ENCODE measurements at places on chromosomes 1 and 21. TPM values are rescaled to one million over a fixed set of nuclear protein-coding genes. Genes with fewer than 3 reads are reported as not detected.

DNA sequence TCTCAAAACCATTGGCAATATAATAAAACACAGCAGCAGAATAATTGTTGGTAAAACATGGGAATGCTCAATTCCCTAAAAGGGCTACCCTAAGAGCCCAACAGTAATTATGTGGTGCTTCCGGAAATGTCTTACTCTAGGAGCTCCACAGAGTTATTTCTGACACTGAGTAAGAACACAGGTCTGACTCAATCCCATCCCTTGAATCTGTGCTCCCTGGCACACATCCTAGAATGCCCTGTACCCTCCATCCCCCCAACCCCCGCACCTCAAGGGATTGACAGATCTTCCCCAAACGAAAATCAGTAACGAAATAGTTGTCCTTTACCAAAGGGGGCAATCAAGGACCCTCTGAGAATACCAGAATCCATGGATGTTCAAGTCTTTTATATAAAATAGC is 71.9 kb downstream of the SMYD2 start:
- DNase-seq = no peak
- H3K4me3 ChIP-seq = no peak overlapping the region
- no peaks in the 10 kb centered on the region for H3K27me3 ChIP-seq
- H3K36me3 ChIP-seq = peaks cover 25% of the 10 kb centered on the region
- no peaks in the 10 kb centered on the region for H3K4me1 ChIP-seq

DNA sequence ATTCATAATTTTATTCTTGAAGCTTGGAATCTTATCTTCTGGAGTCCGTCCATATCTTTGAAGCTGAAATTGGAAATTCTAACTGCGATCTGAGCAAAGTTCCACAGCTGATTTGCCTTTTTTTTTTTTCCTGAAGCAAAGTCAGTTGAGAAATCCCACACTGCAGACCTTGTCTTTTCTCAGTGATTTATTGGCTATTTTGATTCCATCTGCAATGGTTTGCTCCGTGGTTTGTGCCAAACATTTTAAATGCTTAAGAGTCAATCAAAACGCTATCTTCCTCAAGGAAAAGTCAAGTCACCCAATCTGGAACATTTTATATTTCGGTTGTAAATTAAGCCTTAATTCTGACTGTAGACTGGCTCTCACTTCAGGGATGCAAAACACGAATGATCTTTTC is 88.2 kb upstream of the GRIK1 start:
- H3K4me3 ChIP-seq = no peak overlapping the region
- no peak overlapping the region for H3K27ac ChIP-seq
- no peaks in the 10 kb centered on the region for H3K4me1 ChIP-seq
- H3K36me3 ChIP-seq = no peaks in the 10 kb centered on the region

DNA sequence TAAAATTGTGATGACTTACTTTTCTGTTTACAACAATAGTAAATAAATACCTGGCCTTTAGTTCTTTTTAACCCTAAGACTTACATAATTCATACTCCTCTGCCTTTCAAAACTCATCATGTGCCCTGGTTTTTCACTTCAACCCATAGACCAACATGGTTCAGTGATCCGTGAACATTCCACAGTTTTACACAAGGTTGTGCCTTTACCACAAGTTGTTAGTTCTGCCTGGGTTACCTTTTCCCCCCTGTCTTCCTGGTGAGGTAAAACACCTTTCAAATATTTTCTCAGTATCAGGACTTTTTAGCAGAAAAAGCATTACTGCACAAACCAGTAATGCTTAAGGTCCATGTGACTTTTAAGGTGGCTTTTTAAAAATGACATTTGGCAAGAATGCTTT is 1466.4 kb downstream of the PLA2G4A start:
- H3K4me1 ChIP-seq = no peaks in the 10 kb centered on the region
- no peak for DNase-seq
- H3K27ac ChIP-seq = no peak overlapping the region
- no peak overlapping the region for H3K4me3 ChIP-seq
- no peaks in the 10 kb centered on the region for H3K27me3 ChIP-seq
- no peaks in the 10 kb centered on the region for H3K36me3 ChIP-seq

DNA sequence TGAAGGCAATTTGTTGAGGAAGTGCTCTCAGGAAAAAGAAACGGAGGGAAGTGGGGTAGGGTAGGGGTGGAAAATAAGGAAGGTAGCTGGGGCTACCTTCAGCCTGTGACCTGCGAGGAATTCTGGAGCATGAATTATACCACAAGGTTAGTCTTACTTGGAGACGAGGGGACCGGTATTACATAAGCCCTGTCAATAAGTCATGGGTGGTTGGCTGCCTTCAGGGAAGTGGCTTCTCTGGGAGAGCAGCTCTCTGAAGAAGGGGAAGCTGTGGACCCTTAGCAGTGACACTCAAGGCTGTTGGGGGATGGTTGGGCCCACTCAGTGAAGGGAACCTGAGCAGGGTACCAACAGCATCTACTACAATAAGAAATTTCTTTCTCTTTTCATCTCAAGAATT is 111.3 kb downstream of the TNFSF18 start:
- no peak overlapping the region for H3K4me3 ChIP-seq
- DNase-seq = no peak
- no peaks in the 10 kb centered on the region for H3K27me3 ChIP-seq
- H3K36me3 ChIP-seq = no peaks in the 10 kb centered on the region
- no peaks in the 10 kb centered on the region for H3K4me1 ChIP-seq

DNA sequence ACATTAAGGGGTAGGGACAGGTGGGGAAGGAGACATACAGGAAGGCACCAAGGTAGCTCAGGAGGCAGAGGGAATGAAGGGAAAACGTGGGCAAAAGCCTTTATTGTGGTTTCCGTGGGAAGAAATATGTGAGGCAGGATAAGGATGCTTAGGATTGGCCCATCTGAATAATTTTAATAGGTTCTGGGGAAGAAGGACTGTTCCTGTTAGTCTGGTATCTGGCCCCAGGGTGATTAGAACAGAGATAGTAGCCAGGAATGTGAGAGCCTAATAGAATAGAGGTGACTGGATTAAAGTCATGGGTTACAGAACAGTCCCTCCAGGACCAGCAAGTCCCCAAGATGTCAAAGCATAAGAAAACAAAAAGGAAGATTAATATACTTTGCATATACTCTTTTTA is 545.2 kb upstream of the CAMK1G start:
- H3K4me1 ChIP-seq = no peaks in the 10 kb centered on the region
- no peaks in the 10 kb centered on the region for H3K27me3 ChIP-seq
- no peak for DNase-seq
- no peak overlapping the region for H3K4me3 ChIP-seq
- no peaks in the 10 kb centered on the region for H3K36me3 ChIP-seq

DNA sequence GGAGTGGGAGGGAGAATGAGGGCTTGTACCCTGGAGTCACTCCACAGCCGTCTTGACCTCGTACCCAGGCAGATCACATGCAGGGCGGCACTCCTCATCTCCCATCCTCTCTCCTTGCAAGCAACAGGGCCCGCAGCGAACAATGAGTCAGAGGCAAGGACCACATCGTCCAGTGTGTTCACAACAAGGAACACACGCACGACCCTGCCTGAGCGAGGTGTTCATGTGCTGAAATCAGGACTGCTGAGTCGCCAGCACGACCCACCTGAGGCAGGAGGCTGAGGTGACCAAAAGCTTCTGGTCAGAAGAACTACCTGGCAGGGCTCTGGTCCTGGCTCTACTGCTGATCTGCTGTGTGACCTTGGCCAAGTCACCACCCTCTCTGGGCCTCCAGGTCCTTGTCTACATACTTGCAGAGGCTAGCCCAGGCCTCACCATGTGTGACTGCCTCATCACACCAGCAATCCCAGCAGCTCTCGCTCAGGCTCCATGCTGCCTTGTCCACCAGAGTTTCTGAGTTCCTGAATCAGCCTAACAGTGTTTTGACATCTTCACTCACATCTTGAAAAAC is 78.0 kb downstream of the SSBP3 start:
- peaks cover 96% of the 10 kb centered on the region for H3K4me1 ChIP-seq
- peaks cover 3% of the 10 kb centered on the region for H3K36me3 ChIP-seq
- no peak overlapping the region for H3K4me3 ChIP-seq
- H3K27ac ChIP-seq = peak overlapping the region; percentile 62

DNA sequence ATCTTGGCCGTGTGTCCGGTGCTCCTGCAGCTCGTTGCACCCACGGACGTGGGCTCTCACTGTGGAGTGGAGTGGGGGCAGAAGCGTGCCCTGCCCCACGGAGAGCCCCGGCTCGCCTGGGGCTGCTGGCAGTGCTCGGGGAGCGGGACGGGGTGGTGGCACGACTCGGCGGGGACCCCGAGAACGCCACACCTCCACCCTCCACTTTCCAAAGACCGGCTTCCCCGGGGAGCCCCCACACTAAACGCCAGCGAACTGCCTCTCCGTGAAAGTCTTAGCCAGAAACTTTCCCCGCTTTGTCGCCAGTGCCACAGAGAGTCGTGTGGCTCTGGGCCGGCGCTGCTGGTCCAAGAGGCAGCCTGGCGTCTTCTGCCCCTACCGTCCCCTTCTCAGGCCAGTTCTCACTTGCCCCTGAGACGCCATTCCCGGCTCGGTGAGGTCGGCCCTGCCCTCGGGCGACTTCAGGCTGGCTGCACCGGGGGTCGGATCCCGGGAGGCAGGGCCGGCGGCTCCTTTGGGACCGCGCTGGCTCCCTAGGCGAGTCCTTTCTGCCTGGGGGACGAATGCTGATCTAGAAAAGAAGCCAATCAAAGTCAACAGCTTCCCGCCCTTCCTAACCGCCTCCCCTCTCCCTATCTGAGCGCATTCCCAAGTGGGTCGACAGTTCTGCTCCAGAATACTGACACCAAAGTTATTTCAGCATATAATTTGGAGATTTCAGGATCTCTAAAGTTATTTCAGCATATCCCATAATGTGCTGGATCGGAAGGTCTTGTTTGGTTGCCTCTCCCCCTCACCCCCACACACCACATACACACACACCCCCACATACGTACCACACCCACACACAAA is 2.6 kb upstream of the SAMD13 start:
- peak overlapping the region; percentile 90 for H3K27ac ChIP-seq
- H3K4me1 ChIP-seq = peaks cover 24% of the 10 kb centered on the region
- H3K36me3 ChIP-seq = no peaks in the 10 kb centered on the region
- peak; percentile 55 for DNase-seq
- H3K27me3 ChIP-seq = no peaks in the 10 kb centered on the region
- peak overlapping the region; percentile 92 for H3K4me3 ChIP-seq

DNA sequence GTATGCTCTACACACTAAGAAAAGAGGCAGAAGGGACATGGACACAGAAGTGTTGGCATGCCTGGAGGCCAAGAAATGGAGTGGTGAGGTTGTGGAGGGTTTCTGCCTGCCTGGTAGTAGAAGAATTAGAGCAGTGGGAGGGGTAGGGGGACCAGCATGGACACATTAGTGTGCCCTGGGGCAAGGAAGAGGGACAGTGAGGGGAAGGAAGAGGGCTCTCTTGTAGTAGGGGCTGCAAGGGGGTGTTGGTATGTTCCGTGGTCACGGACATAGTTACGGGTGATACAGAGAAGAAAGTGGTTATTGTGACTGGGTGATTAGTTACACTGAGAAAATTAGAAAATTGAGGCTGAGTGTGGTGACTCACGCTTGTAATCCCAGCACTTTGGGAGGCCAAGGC is 23.3 kb downstream of the LEMD1 start:
- DNase-seq = no peak
- no peak overlapping the region for H3K27ac ChIP-seq
- H3K36me3 ChIP-seq = no peaks in the 10 kb centered on the region
- no peaks in the 10 kb centered on the region for H3K4me1 ChIP-seq

- no peak overlapping the region for H3K4me3 ChIP-seq
- peaks cover 16% of the 10 kb centered on the region for H3K36me3 ChIP-seq
- H3K4me1 ChIP-seq = no peaks in the 10 kb centered on the region
Measured at GRCh38 chr1:214623430-214623829, 20.4 kb downstream of the CENPF start.

- H3K4me1 ChIP-seq = peaks cover 13% of the 10 kb centered on the region
- no peaks in the 10 kb centered on the region for H3K36me3 ChIP-seq
- DNase-seq = peak; percentile 97
Measured at GRCh38 chr1:61254634-61255357, 172.4 kb downstream of the NFIA start.

GRCh38 chr1:223665592-223666312 is at the start of gene CAPN8:
TSS of gene CAPN8 (minus strand) at chr1:223665701. CDS start at chr1:223665646, 55 bp downstream.
- no peak within 1 kb of the TSS for H3K27ac ChIP-seq
- no peaks in the 10 kb centered on the region for H3K36me3 ChIP-seq
- H3K4me1 ChIP-seq = no peaks in the 10 kb centered on the region

- H3K36me3 ChIP-seq = no peaks in the 10 kb centered on the region
- peaks cover 2% of the 10 kb centered on the region for H3K4me1 ChIP-seq
- DNase-seq = peak; percentile 64
Measured at GRCh38 chr1:70504821-70505193, 93.7 kb downstream of the CTH start.

DNA sequence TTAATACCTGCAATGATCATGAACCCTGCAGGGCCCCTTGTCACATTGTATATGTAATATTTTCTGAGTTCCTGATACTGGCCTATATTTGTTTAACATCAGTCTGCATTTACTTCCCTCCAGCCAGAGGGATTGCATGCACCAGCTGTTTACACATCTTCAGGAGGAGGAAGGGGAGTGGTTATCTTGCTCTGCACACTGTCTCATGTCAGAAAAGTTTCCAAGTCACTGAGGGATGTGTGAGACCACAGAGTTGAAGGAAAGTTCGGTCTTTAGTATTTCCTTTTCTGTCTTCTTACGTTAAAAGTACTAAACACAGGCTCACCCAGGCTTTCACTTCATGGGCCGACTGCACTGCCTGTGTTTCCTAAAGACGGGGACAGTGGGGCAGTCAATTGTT is 574.1 kb downstream of the LMO4 start:
- no peaks in the 10 kb centered on the region for H3K4me1 ChIP-seq
- H3K27me3 ChIP-seq = no peaks in the 10 kb centered on the region
- H3K27ac ChIP-seq = no peak overlapping the region
- H3K4me3 ChIP-seq = no peak overlapping the region
- H3K36me3 ChIP-seq = no peaks in the 10 kb centered on the region
- DNase-seq = peak; percentile 91

Gene CCDC18
- total RNA-seq = 6.9 TPM

Gene FMO2
- total RNA-seq = 0.44 TPM

Gene TRIM62
- 3.0 TPM for total RNA-seq

Gene LDLRAP1
- 7.0 TPM for total RNA-seq

Gene RABGAP1L
- 27.2 TPM for total RNA-seq

Data from muscle of leg (tissue), 16 donors.